ENCODE measurements at places on chromosomes 2 and 18.

GRCh38 chr2:133421516-133422324, 146.5 kb downstream of the NCKAP5 start:
- no peak for DNase-seq

DNA sequence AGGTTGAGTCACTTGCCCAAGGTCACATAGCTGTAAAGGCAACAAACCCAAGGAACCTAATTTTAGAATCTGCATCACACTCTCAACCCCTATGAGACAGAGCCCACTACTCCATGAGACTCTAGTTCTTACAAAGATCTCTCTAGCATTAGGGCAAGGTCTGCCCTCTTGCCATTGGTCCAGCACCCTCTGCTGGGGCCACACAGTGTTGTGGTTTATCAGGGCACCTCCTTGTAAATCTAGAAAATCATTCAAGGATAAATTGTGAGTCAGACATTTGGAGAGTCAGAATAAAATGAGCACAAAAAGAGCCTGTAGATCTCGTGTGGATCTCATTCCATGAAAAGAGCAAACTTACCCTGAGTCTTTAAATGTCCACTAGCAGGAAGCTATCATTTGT, 91.2 kb downstream of the SLC8A1 start:
- no peak for DNase-seq

DNA sequence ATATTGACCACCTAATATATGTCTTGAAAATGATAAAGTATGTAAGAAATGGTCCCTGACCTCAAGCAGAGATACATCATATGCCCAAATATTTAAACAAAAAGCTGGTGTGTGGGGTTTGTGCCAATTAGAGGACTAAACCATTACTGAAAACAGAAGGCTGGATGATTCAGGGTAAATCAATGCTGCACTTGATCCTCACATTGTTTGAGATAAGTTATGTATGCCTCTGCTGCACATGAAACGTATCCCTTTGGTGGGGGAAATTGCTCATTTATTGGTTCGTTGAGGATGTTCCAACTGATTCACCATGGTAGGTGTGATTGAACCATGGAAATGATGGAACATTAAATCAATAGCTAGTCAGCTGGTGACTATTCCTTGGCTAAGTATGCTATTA, 24.7 kb upstream of the DARS1 start:
- no peak for DNase-seq

DNA sequence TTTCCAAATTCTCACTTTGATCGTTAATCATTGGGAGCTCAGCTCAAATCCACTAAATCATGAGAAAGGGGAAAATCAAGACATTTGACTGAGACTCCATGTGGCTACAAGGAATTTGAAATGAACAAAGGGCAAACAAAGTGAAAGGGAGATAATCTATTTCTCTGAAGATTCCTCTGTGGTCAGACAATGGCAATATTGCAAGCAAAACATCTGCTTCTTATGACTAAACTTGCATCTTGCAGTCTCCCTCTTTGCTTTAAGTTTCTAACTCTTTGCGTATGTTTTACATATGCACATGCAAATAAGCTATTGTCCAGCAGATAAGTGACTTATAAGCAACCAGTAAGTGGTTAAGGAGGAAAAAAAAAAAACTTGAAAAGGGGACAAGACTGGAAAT, 299.1 kb upstream of the NXPH2 start:
- DNase-seq: no peak

DNA sequence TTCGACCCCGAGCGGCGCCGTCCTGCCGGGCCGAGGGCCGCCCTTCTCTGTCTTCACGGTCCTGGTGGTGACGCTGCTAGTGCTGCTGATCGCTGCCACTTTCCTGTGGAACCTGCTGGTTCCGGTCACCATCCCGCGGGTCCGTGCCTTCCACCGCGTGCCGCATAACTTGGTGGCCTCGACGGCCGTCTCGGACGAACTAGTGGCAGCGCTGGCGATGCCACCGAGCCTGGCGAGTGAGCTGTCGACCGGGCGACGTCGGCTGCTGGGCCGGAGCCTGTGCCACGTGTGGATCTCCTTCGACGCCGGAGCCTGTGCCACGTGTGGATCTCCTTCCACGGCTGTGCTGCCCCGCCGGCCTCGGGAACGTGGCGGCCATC, 45.0 kb downstream of the DDX18 start:
- DNase-seq: no peak

- DNase-seq: no peak
These were observed 54.8 kb downstream of the TMEM200C start for GRCh38 chr18:5840547-5840946.

DNA sequence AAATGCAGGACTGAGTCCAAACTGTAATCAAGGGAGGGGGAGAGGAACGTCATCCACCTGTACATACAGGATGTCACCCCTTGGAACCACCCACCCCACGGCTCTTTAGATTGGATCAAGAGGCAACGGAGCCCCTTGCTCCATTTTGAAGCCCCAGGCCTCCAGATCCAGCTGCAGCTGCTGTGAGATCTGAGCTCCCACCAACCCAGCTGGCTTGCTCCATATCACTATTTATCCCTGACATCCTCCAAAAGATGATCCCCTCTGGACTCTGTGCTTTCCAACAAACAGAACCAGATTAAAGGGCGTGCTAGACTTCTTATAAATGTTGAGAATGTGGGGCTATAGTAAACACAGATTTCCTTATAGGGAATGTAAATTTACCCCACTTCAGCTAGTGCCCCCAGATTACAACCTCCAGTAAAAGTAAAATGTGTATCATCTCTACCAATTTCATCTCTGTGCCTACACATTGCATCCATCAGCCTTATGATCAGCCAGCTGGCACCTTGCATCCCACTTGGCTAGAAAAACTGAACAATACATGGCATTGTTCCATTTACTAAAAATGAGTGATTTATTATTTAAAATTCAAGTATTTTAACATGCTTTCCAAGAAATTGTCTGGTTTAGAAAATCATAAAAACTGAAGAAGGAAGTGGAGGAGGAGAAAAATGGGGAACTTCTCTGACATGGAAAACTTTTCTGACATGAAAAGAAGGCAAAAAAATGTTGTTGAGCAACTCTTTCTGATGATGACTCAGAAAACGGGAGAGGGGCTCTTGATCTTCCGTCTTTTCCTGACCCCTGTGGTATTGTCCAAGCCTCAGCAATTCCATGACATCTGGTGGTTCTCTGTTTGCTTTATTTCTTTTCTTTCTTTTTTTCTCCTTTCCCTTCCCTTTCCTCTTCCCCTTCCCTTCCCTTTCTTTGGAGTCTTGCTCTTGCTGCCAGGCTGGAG, 262.6 kb upstream of the THUMPD2 start:
- DNase-seq: no peak

- no peak for DNase-seq
These were observed 273.7 kb downstream of the TWIST2 start for GRCh38 chr2:239121600-239122012.

DNA sequence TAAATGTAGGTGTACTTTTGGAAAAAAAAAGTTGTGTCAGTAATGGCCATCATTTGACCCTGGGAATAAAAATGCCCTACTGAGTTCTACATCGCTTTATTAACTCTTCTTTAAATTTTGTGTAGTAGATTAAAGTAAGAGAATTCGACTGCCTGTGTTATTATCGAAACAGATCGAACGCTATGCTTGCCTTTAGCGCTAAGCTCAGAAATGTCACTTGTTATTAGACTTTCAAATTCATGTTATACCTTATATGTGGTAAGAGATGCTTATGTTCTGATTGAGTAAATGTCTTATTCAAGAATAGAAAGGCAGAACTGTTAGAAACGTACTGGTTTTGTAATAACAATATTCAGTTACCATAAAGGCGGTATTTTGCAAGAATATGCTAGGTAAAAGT, 1.4 kb downstream of the UGP2 start:
- DNase-seq: no peak

DNA sequence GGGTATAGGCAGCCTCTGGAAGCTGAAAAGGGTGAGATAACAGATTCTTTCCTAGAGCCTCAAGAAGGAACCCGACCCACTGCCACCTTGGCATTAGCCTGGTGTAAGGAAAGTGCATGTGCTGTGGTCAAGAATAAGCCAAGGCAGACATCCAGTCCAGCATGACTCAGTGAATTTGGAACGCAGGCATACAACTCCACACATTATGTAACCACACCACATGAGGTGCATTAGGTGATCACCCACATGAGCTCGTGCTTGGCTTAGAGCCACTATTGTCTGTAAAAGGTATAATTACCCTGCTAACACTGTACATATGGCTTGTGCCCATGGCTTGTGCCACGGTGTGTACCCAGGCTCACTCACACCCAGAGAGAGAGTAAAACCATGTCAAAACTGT, 583.7 kb upstream of the HNMT start:
- no peak for DNase-seq

GRCh38 chr2:172375251-172375650, 52.1 kb upstream of the ITGA6 start:
- no peak for DNase-seq

DNA sequence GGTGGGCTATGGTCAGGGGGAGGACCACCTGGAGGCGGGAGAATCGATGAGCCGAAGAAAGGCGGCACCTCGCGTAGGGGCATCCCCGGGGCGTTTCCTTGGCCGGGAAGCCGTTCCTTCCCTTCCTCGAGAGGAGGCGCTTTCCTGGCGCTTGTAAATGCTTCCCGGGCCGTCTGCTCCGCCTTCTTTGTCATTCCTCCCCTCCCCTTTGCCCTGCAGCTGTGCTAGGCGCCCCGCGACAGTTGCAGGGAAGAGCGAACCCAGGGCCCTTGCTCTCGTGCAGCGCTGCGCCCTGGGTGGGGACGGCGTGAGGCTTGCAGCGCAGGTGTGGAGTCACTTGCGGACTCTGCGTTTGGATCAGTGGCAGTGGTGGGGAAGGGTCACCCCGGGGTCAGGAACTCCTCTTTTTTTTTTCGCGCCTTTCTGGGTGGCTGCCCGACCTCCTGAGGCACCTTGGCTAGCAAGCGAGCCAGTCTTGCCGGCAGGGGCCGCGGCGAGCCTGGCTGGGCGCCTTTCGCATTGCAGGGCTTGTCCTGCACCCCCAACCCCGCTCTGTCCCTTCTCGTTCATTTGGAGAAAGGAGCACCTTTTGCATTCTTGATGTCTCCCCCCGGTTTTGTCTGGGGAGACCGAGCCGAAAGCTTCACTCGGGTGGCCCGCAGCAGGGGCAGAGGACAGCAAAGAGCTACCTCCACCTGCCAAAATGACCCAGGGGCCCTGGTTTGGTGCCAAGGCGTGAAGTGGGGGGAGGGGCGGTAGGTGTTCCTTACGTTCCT, 858 bp downstream of the KCNS3 start:
- DNase-seq: no peak

DNA sequence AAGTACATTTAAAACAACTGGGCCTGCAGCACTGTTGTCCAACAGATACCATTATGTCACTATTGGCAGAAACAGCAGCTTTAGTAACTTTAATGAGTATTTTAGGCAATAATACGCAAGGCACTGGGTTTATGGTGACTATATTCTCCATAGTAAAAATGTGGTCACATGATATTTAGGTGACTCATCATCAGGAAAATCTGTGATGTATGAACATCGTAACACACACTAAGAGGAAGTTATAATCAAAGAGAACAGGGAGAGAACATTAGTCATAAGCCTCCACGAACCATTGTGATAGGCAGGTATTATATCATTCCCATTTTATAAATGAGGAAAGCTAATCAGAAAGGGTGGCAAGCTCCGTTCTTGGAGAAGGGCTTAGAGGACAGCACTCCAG, 36.9 kb downstream of the RAPH1 start:
- DNase-seq: no peak

GRCh38 chr2:128754246-128754724, 435.6 kb upstream of the HS6ST1 start:
- DNase-seq: no peak

DNA sequence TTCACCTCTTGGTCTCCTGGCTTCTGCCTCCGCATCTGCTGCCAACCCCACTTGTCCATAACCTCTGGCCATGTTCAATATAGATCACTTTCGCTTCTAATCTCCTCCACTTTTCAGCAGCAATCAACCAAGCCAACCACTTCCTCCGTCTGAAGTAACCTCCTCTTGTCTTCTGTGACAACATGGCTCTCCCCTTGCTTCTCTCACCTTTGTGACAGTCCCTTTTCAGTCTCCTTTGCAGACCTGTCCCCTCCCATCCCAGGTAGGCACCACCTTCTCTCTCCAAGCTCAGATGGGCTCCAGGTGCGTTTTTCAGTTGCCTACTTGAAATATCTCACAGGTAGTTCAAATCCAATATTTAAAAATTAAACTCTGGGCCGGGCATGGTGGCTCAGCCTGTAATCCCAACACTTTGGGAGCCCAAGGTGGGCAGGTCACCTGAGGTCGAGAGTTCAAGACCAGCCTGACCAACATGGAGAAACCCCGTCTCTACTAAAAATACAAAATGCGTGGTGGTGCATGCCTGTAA, 4.7 kb upstream of the PSD4 start:
- DNase-seq: no peak

DNA sequence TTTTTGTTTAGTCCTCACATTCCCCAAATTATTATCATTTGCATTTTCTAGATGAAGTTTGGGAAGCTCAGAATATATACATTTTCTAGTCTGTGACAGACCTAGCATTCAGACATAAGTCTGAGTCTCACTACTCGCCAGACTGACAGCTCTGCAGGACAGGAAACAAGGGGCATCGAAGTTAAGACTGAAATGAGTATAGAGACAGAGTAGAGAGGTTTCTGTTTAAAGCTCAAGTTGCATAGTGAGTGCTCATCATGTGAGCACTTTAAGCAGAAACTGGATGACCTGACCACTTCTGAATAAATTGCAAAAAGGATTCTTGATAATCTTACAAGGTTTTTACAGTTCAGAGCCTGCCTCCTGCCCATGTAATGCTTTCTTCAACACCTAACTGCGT, 1.1 kb downstream of the HADHB start:
- DNase-seq: no peak

DNA sequence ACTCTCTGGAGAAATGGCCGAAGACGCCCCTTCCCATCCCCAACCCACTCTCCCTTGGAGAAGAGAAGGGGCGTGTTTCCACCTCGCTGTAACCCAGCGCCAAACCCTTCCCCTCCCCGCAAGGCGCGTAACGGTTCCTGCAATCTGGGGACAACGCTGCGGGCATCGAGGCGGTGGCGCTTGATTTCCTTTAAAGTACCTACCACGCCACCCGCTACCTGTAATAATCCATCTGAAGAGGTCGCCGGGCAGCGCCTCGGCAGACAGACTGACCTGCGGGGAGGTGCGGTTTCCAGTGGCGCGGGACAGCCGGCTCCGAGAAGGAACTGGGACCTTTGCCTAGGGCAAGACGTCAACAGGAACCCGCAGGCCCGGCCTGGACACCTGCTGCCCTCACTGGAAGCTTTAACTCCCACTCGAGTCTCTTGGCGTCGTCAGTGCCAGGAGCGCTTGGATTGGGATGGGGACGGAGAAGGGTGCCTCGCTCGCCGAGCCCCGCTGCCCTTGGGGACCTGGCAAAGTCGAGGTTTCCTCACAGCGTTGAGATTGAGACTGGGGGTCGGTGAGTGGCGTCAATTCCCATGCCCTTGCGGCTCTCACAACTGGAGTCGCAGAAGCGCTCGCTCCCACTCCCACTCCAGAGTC, at the start of gene CYP1B1:
Gene CYP1B1 (minus strand): TSS at position 645 of the 645 bp plus-strand sequence. CDS start 763 bp downstream, outside the sequence.
- no peak for DNase-seq

GRCh38 chr2:239311132-239312040, 89.4 kb downstream of the HDAC4 start:
- DNase-seq: no peak

All from stimulated activated CD8-positive, alpha-beta memory T cell treated with anti-CD3 and anti-CD28 coated beads, Interleukin-2, amount 100 ng/mL, for 48 hours (primary cell).